ENCODE measurements at places on chromosomes 12 and 14. TPM values are rescaled to one million over a fixed set of nuclear protein-coding genes. Genes with fewer than 3 reads are reported as not detected.

The STON2 gene
- total RNA-seq = 0.66 TPM

The CLEC1A gene
- total RNA-seq = not detected

The KRT82 gene
- not detected for total RNA-seq

The VRTN gene
- not detected for total RNA-seq

The KLRD1 gene
- total RNA-seq = 95.9 TPM

The KLHL33 gene
- total RNA-seq = 0.59 TPM

The TAS2R13 gene
- 0.45 TPM for total RNA-seq

The PMEL gene
- 0.37 TPM for total RNA-seq

The KRT7 gene
- 18.3 TPM for total RNA-seq

The SALL2 gene
- 1.3 TPM for total RNA-seq

The TRPV4 gene
- not detected for total RNA-seq

The ADCY6 gene
- total RNA-seq = 0.42 TPM

The SERPINA5 gene
- total RNA-seq = not detected

The DNAI7 gene
- not detected for total RNA-seq

The SDR9C7 gene
- total RNA-seq = not detected

The EML5 gene
- 3.7 TPM for total RNA-seq

The KRT80 gene
- total RNA-seq = not detected

The IGF1 gene
- 2.5 TPM for total RNA-seq

The RD3L gene
- not detected for total RNA-seq

The CLIP1 gene
- 75.7 TPM for total RNA-seq

The CLMN gene
- 0.91 TPM for total RNA-seq

The LRCOL1 gene
- not detected for total RNA-seq

The NKX2-1 gene
- total RNA-seq = not detected

The OR6C2 gene
- total RNA-seq = not detected

Data from activated CD8-positive, alpha-beta memory T cell treated with anti-CD3 and anti-CD28 coated beads, Interleukin-2, amount 10 ng/mL, durations not matched to agents 7 days and 5 days (primary cell).